ENCODE measurements at places on chromosomes 12 and 14.

GRCh38 chr12:124709722-124710687 is 142.6 kb upstream of the NCOR2 start:
- DNase-seq = no peak

- no peak for DNase-seq
Measured at GRCh38 chr12:71536939-71537622, 97.5 kb downstream of the LGR5 start.

GRCh38 chr14:29320286-29320685 is 553.7 kb downstream of the FOXG1 start:
- DNase-seq = no peak

GRCh38 chr12:30822385-30823155 is 67.8 kb upstream of the CAPRIN2 start:
- DNase-seq = no peak

DNA sequence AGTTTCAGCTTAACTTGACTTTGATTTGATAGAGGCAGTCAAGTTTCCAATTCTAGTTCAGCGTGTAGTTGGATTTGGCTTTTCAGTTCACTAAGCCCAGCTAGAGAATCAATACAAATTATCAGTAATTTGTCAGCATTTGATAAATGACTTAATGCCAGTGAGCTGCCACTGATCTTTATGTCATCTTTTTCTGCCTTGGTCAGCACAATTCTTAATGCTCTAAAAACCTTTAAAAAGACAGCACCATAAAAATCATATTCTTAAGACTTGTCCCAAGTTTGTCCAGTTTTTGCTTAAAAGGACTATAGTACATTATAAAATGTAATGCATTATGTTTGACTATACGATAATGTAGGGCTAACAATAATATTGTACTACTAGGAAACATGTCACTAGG is 920.5 kb downstream of the LRFN5 start:
- DNase-seq = no peak

DNA sequence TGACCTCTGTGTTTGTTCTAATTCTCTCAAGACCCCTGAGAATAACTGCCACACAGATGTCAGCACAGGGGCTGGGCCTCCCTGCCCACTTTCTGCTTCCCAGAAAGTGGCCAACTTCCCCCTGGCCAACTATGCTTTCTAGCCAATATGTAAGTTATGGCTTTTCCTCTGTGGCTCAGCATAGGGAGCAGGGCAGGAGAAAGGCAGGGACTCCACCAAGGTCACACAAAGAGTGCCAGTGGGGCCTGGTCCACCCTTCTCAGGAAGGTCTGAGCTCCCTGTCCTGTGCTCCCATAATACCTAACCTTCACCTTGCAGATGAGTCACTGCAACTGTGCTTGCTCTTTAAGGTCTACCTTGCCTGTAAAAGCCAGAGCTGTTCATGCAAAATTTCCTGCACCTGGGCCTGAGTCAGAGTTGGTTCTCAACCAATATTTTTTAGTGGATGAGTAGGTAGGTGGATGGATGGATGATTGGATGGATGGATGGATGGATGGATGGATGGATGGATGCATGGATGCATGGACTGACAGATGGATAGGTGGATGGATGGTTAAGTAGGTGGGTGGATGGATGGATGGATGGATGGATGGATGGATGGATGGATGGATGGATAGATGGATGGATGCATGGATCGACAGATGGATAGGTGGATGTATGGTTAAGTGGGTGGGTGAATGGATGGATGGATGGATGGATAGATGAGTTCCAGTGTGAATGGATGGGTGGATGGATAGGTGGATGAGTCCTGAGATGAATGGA is 64.2 kb downstream of the DIO3 start:
- DNase-seq = no peak
